ENCODE measurements at places on chromosomes 11 and 22. TPM values are rescaled to one million over a fixed set of nuclear protein-coding genes. Genes with fewer than 3 reads are reported as not detected.

The BAIAP2L2 gene
- total RNA-seq, result 76.6 TPM

The PHETA2 gene
- total RNA-seq, result 15.2 TPM

The SLC25A18 gene
- total RNA-seq, result not detected

The FGF19 gene
- not detected for total RNA-seq

The CALCA gene
- total RNA-seq, result 0.29 TPM

The OR10A6 gene
- not detected for total RNA-seq

The LDHAL6A gene
- not detected for total RNA-seq

The DSCAML1 gene
- total RNA-seq, result 4.3 TPM

The JHY gene
- total RNA-seq, result 0.84 TPM
